ENCODE measurements at places on chromosomes 12 and 14.

GRCh38 chr14:55701638-55702037, 121.6 kb downstream of the KTN1 start:
- no peak for DNase-seq

GRCh38 chr12:113108308-113108707, 27.3 kb downstream of the RASAL1 start:
- DNase-seq: no peak

- DNase-seq: no peak
Observed at GRCh38 chr12:105492591-105493545, 162.4 kb downstream of the C12orf75 start.

- DNase-seq: no peak
Observed at GRCh38 chr12:66999141-66999540, 270.0 kb upstream of the CAND1 start.

GRCh38 chr14:23643533-23644194, 7.5 kb downstream of the DHRS2 start:
- DNase-seq: no peak

- DNase-seq: no peak
Observed at GRCh38 chr14:61121355-61121787, 140.3 kb downstream of the SLC38A6 start.
